ENCODE measurements at places on chromosomes 3 and 15.

- peaks cover 2% of the 10 kb centered on the region for H3K36me3 ChIP-seq
- no peaks in the 10 kb centered on the region for H3K27me3 ChIP-seq
- H3K4me1 ChIP-seq: no peaks in the 10 kb centered on the region
- H3K4me3 ChIP-seq: no peak overlapping the region
- no peak overlapping the region for H3K27ac ChIP-seq
These were observed 95.3 kb upstream of the OXTR start for GRCh38 chr3:8864402-8865350.

DNA sequence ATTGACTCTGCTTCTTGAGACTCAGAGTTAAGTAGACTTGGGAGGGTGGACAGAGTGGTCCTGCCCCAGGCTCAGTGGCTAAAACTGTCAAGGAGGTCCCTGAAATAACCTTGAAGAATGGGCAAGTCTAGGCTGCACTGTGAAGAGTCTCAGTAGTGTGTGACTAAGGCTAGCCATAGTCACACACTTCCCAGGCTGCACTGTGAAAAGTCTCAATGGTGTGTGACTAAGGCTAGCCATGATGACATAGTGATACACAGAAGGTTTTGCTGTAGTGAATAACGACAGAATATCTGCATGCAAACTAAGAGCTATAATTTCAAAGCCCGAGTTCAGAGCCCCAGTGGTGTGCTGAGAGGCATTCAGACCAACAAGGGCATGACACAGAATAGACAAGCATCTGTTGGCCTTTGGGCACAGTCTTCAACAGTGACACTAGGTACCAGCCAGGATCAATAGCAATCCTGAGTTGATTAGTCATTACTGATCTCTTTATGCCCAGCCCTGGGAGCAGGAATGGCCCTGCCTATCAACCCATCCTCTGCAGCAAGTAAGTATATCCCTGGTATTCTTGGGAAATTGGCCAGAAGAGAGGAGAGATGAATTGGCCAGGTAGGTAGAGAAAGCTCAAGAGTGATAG, 72.4 kb upstream of the BBX start:
- H3K4me1 ChIP-seq: no peaks in the 10 kb centered on the region
- H3K36me3 ChIP-seq: no peaks in the 10 kb centered on the region
- no peak overlapping the region for H3K27ac ChIP-seq
- H3K4me3 ChIP-seq: no peak overlapping the region
- no peak for DNase-seq

GRCh38 chr3:66662894-66663293, 162.1 kb upstream of the LRIG1 start:
- H3K27me3 ChIP-seq: no peaks in the 10 kb centered on the region
- no peaks in the 10 kb centered on the region for H3K4me1 ChIP-seq
- H3K4me3 ChIP-seq: no peak overlapping the region
- no peak overlapping the region for H3K27ac ChIP-seq

GRCh38 chr3:159390656-159391212, 588.9 kb downstream of the MFSD1 start:
- DNase-seq: no peak
- H3K36me3 ChIP-seq: no peaks in the 10 kb centered on the region
- H3K4me3 ChIP-seq: no peak overlapping the region
- no peaks in the 10 kb centered on the region for H3K4me1 ChIP-seq
- H3K27me3 ChIP-seq: no peaks in the 10 kb centered on the region
- no peak overlapping the region for H3K27ac ChIP-seq

- H3K36me3 ChIP-seq: peaks cover 24% of the 10 kb centered on the region
- no peak overlapping the region for H3K27ac ChIP-seq
- H3K4me3 ChIP-seq: no peak overlapping the region
- no peak for DNase-seq
These were observed 133.4 kb downstream of the LPP start for GRCh38 chr3:188287339-188287738.

DNA sequence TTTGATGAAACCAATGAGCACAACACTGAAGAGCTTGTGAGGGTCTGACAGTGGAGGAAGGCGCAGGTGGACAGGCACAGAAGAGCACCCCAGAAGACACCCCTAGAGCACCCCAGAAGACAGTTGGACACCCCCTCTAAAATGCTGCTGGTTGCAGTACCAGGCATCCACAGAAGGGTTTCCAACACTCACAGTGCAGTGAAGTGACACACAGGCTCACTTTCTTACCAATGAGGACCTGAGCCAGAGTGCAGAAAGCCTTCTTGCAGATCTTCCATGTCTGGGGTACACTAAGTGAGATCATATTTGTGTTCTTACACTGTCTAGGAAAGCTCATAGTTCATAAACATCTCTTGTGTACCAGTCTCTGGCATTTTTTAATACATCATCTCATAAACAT, 27.6 kb downstream of the CCNL1 start:
- H3K27ac ChIP-seq: peak overlapping the region; percentile 94
- H3K4me1 ChIP-seq: peaks cover 81% of the 10 kb centered on the region
- H3K27me3 ChIP-seq: no peaks in the 10 kb centered on the region

- DNase-seq: no peak
- H3K27me3 ChIP-seq: peaks cover 3% of the 10 kb centered on the region
- no peaks in the 10 kb centered on the region for H3K36me3 ChIP-seq
- H3K4me3 ChIP-seq: no peak overlapping the region
- H3K27ac ChIP-seq: no peak overlapping the region
- H3K4me1 ChIP-seq: no peaks in the 10 kb centered on the region
These were observed 66.1 kb upstream of the NPHP3 start for GRCh38 chr3:132788301-132788671.

Measured in activated naive CD8-positive, alpha-beta T cell treated with anti-CD3 and anti-CD28 coated beads, Interleukin-2, amount 10 ng/mL, durations not matched to agents 7 days and 5 days (primary cell).